ENCODE measurements at places on chromosomes 13 and 19. TPM values are rescaled to one million over a fixed set of nuclear protein-coding genes. Genes with fewer than 3 reads are reported as not detected.

Gene FOXO1
- total RNA-seq: 35.8 TPM

Gene ZNF579
- total RNA-seq: 8.0 TPM

Gene ADAMTS10
- total RNA-seq: 10.1 TPM

Gene VSTM1
- not detected for total RNA-seq

Gene CLDN10
- not detected for total RNA-seq

Gene IL4I1
- 10.3 TPM for total RNA-seq

Gene OR7G3
- not detected for total RNA-seq

Gene SEMA6B
- not detected for total RNA-seq

Gene CALR3
- total RNA-seq: not detected

Gene MBD3L2
- total RNA-seq: not detected

Gene FAM32A
- total RNA-seq: 67.4 TPM

Gene PABPC3
- total RNA-seq: 0.12 TPM

Gene DNAAF3
- not detected for total RNA-seq

Gene SIGLEC7
- total RNA-seq: not detected

Gene OVOL3
- total RNA-seq: not detected

Gene LIM2
- total RNA-seq: not detected

Gene CDX2
- not detected for total RNA-seq

Gene PCP2
- 1.9 TPM for total RNA-seq

Gene MEIOSIN
- not detected for total RNA-seq

Gene SPRY2
- total RNA-seq: not detected

Gene PNMA8B
- not detected for total RNA-seq

Gene ZNF30
- total RNA-seq: 3.2 TPM

Gene FBN3
- 0.02 TPM for total RNA-seq

Gene KLC3
- total RNA-seq: not detected

Gene OXGR1
- not detected for total RNA-seq

Gene CUL4A
- total RNA-seq: 91.9 TPM

Gene CEACAM7
- not detected for total RNA-seq

Gene SPTBN4
- total RNA-seq: 0.15 TPM

Gene TEX101
- not detected for total RNA-seq

Gene FOXA3
- total RNA-seq: not detected

Gene ZNF507
- 30.8 TPM for total RNA-seq

Gene SELENOV
- total RNA-seq: not detected

Gene KLK13
- not detected for total RNA-seq

Gene FGF22
- not detected for total RNA-seq

Gene ZNF784
- 4.7 TPM for total RNA-seq

Gene DCLK1
- total RNA-seq: not detected

Gene RCBTB1
- 20.6 TPM for total RNA-seq
